NCI-H187 (cell line): ENCODE measurements at places on chromosomes 16 and 17.

GRCh38 chr17:2028737-2029136 is 1.2 kb upstream of the DPH1 start:
- DNase-seq: no peak

- no peak for DNase-seq
These were observed 50.6 kb upstream of the TANGO6 start for GRCh38 chr16:68792465-68793324.

DNA sequence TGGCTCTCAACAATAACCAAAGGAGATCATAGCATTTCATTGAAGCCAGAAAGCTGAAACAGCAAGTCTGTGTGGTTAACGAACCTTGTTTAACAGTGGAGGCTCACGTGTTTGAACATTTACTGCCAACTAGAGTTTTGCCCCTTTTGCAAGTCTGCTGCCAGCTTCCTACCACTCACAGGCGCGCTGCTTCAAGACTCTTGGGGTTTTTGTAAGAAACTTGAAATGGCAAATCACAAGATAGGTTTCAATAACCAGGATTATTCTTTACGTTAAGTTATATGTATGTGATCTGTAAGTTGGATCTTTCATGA is 1.2 kb downstream of the SNTB2 start:
- no peak for DNase-seq

- DNase-seq: no peak
These were observed 369.0 kb upstream of the DYNLRB2 start for GRCh38 chr16:80171746-80172145.

DNA sequence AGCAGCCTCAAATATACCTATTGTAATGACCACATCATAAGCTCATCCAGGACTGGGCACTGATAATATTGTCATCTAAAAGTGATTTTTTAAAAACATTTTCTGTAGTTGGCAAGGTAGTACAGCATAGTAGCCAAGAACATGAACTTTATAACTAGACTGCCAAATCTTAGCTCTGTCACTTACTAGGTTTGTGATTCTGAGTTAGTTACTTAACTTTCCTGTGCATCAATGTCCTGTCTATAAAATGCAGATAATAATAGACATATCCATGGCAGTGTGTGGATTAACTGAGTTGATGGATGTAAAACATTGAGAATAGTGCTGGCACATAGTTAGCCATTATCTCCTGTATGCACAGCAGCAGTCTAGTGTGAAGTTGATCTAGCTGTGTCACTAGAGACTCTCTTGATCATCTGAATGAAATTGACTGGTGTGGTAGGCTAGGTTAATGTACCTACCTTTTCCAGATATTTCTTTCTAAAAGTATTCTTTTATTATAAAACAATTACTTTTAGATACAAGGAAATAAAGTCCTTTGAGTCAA is 101.5 kb downstream of the STXBP4 start:
- no peak for DNase-seq

- no peak for DNase-seq
These were observed 12.2 kb upstream of the SP2 start for GRCh38 chr17:47883589-47884426.

DNA sequence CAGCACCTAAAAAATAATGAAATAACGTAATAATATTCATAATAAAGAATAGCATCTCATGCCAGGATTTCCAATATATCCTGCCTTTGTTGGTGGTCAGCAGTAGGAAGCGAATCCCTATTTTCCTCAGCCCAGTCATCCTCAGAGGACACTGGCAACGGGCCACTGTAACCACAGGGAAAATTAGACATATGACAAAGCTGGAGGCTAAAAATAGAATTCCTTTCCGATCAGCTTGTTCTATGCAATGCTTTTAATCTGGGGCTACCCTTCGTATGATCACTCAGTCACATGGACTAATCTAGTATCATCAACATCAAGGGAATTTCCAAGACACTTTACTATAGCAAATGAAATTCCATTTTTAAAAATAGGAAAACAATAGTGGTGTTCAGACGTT is 246.9 kb upstream of the KCNJ16 start:
- no peak for DNase-seq

GRCh38 chr16:14219983-14220382 is 148.9 kb downstream of the MRTFB start:
- DNase-seq: no peak
